Mesothelial cell of epicardium (in vitro differentiated cells): ENCODE measurements at places on chromosomes 3 and 15. TPM values are rescaled to one million over a fixed set of nuclear protein-coding genes. Genes with fewer than 3 reads are reported as not detected.

CD276 gene
- 174 to 179 TPM (median 178 TPM) in 3 replicates for total RNA-seq

APOD gene
- total RNA-seq, result 0.63 to 1.2 TPM (median 0.86 TPM) in 3 replicates

LYZL4 gene
- total RNA-seq, result not detected in 3 replicates

TIMP4 gene
- total RNA-seq, result 0.16 to 0.45 TPM (median 0.18 TPM) in 3 replicates

CILP gene
- 0.95 to 1.3 TPM (median 1.2 TPM) in 3 replicates for total RNA-seq

SEC22A gene
- 16.3 to 18.4 TPM (median 17.8 TPM) in 3 replicates for total RNA-seq

C3orf49 gene
- total RNA-seq, result not detected in 3 replicates

PCSK6 gene
- total RNA-seq, result 3.7 to 4.5 TPM (median 3.7 TPM) in 3 replicates

MYRIP gene
- total RNA-seq, result 0.53 to 0.63 TPM (median 0.59 TPM) in 3 replicates

C2CD4A gene
- total RNA-seq, result not detected in 3 replicates

P2RY12 gene
- total RNA-seq, result not detected in 3 replicates

TRIM42 gene
- total RNA-seq, result not detected in 3 replicates

LDHAL6B gene
- total RNA-seq, result not detected in 3 replicates

FAM43A gene
- 10.5 to 11.3 TPM (median 11.0 TPM) in 3 replicates for total RNA-seq

SPINK8 gene
- not detected in 3 replicates for total RNA-seq

WDR49 gene
- 0.40 to 0.55 TPM (median 0.47 TPM) in 3 replicates for total RNA-seq

DOCK3 gene
- total RNA-seq, result 21.0 to 21.6 TPM (median 21.4 TPM) in 3 replicates

SLC6A1 gene
- not detected in 3 replicates for total RNA-seq

CNTN4 gene
- 67.0 to 73.8 TPM (median 68.9 TPM) in 3 replicates for total RNA-seq

PPARG gene
- 10.1 to 13.3 TPM (median 11.7 TPM) in 3 replicates for total RNA-seq

TMEM266 gene
- 1.8 to 2.0 TPM (median 2.0 TPM) in 3 replicates for total RNA-seq

GPR87 gene
- total RNA-seq, result 2.9 to 3.3 TPM (median 3.2 TPM) in 3 replicates

CADM2 gene
- total RNA-seq, result 2.6 to 3.3 TPM (median 3.1 TPM) in 3 replicates

KIF15 gene
- 10.6 to 11.3 TPM (median 10.7 TPM) in 3 replicates for total RNA-seq

LAMB2 gene
- 335 to 359 TPM (median 348 TPM) in 3 replicates for total RNA-seq

ELP6 gene
- total RNA-seq, result 45.0 to 49.2 TPM (median 45.5 TPM) in 3 replicates

NEK10 gene
- 0.84 to 1.3 TPM (median 1.2 TPM) in 3 replicates for total RNA-seq

NGRN gene
- total RNA-seq, result 91.9 to 93.4 TPM (median 92.8 TPM) in 3 replicates

TM4SF18 gene
- total RNA-seq, result 0.13 to 0.14 TPM in 2 of 3 replicates, not detected in the other

CHRNA7 gene
- total RNA-seq, result 2.2 to 3.0 TPM (median 2.9 TPM) in 3 replicates

ARHGAP11A gene
- total RNA-seq, result 22.2 to 28.1 TPM (median 24.4 TPM) in 3 replicates

LNP1 gene
- total RNA-seq, result 4.3 to 4.9 TPM (median 4.4 TPM) in 3 replicates

MUC13 gene
- total RNA-seq, result 0.16 TPM in 1 of 3 replicates, not detected in the others

HLTF gene
- 42.0 to 48.4 TPM (median 44.2 TPM) in 3 replicates for total RNA-seq

HDC gene
- total RNA-seq, result not detected in 3 replicates

LRRC2 gene
- total RNA-seq, result 0.87 to 1.7 TPM (median 0.97 TPM) in 3 replicates

STXBP5L gene
- total RNA-seq, result 1.7 to 2.5 TPM (median 1.7 TPM) in 3 replicates

ZCWPW2 gene
- total RNA-seq, result 1.3 to 1.5 TPM (median 1.4 TPM) in 3 replicates

DAZL gene
- total RNA-seq, result not detected in 3 replicates
